ENCODE measurements at places on chromosomes 16 and 17. TPM values are rescaled to one million over a fixed set of nuclear protein-coding genes. Genes with fewer than 3 reads are reported as not detected.

DNA sequence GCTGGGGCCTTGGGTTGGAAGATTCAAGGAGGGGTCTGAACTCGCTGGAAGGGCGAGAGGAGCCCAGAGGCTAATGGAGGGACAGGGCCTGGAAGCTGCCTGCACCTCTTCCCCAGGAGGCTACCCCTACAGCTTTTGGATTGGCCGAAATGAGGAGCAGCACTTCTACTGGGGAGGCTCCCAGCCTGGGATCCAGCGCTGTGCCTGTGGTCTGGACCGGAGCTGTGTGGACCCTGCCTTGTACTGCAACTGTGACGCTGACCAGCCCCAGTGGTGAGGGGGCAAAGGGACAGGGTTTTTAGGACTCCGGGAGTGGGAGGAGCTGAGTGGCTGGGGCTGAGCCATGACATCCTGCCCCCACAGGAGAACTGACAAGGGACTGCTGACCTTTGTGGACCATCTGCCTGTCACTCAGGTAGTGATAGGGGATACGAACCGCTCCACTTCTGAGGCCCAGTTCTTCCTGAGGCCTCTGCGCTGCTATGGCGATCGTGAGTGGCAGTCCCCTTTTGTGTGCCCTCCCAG lies 8.8 kb downstream of the CNTNAP1 start:
- no peaks in the 10 kb centered on the region for H3K36me3 ChIP-seq
- no peaks in the 10 kb centered on the region for H3K4me1 ChIP-seq
- H3K27ac ChIP-seq: no peak overlapping the region
- H3K27me3 ChIP-seq: no peaks in the 10 kb centered on the region
- no peak overlapping the region for H3K4me3 ChIP-seq

DNA sequence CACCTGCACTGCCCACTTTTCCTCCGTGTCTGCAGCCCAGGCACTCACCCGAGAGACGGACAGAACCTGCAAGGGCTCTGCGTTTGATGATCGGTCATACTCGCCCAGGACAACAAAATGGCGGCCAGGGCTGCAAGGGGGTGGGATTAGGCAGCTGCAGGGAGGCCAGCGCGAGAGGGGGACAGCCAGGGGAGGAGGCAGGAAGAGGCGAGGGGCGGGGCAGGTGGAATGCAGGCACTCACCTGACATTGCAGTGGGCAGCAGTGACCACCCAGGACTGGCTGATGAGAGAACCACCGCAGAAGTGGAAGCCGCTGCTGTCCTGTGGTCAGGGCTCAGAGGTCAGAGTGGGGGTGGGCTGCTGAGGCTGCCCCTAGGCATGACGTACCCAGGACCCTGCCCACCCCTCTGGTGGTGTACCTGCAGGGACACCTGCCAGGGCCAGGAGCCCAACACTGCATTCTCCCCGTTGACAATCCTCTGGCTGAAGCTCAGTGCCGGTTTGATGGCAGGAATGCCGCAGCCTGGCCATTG lies 917 bp downstream of the CTRL start:
- H3K4me1 ChIP-seq: no peaks in the 10 kb centered on the region
- H3K27me3 ChIP-seq: no peaks in the 10 kb centered on the region
- no peak overlapping the region for H3K4me3 ChIP-seq
- H3K36me3 ChIP-seq: no peaks in the 10 kb centered on the region
- no peak overlapping the region for H3K27ac ChIP-seq

GRCh38 chr17:1289695-1290094 lies 10.2 kb downstream of the TRARG1 start:
- H3K4me1 ChIP-seq: no peaks in the 10 kb centered on the region
- no peak overlapping the region for H3K4me3 ChIP-seq
- H3K27me3 ChIP-seq: no peaks in the 10 kb centered on the region
- H3K27ac ChIP-seq: no peak overlapping the region
- DNase-seq: no peak

The ZP2 gene
- total RNA-seq: not detected

The KRTAP2-2 gene
- not detected for total RNA-seq

The NPIPB4 gene
- 13.2 TPM for total RNA-seq

The DNASE1L2 gene
- not detected for total RNA-seq

Data from uterus (tissue), 4 donors.